ENCODE measurements at places on chromosomes 3 and 15. TPM values are rescaled to one million over a fixed set of nuclear protein-coding genes. Genes with fewer than 3 reads are reported as not detected.

GRCh38 chr3:120394347-120394746 lies 45.2 kb upstream of the LRRC58 start:
- no peaks in the 10 kb centered on the region for H3K27me3 ChIP-seq
- no peak overlapping the region for H3K4me3 ChIP-seq
- H3K27ac ChIP-seq, result no peak overlapping the region
- H3K36me3 ChIP-seq, result peaks cover 39% of the 10 kb centered on the region
- DNase-seq, result no peak
- no peaks in the 10 kb centered on the region for H3K4me1 ChIP-seq

MYZAP gene
- 13.0 TPM for total RNA-seq

GRCh38 chr3:59320080-59320479 lies 270.3 kb upstream of the CFAP20DC start:
- no peak for DNase-seq
- H3K4me3 ChIP-seq, result no peak overlapping the region
- no peaks in the 10 kb centered on the region for H3K27me3 ChIP-seq
- H3K4me1 ChIP-seq, result no peaks in the 10 kb centered on the region
- H3K36me3 ChIP-seq, result no peaks in the 10 kb centered on the region
- H3K27ac ChIP-seq, result no peak overlapping the region

DNA sequence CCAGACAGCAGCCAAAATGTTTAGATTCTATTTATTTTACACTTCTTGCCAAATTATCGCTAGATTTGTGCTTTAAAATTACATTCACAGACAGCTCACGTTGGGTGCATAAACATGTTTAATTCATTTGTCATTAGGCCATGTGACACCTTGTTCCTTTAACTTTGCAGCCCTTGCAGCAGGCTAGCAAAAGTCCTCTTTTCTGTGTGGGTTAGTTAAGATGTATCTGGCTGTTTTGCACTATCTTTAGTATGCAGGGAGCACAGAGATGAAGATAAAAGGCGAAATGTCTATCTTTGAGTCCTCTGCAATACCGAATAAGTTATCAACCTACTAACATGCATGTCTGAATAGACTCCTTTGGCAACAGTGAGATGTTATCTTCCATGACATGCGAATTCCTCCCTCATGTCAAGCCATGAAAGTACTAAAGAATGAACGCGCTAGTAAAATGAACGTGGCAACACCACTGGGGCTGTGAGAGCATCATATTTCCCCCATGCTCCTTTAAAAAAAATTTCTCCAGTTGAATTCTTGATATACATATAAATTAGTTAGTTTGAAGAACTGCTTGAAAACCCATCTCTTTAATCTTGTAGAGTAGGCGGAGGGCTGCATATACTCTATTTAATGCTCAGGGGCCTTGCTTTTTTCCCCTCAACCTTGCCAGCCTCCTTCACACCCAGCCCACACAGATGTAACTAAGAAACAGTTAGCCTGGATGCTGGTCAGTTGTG lies 620.4 kb upstream of the NR2F2 start:
- H3K27me3 ChIP-seq, result no peaks in the 10 kb centered on the region
- H3K4me1 ChIP-seq, result peaks cover under 1% of the 10 kb centered on the region
- no peak overlapping the region for H3K27ac ChIP-seq
- H3K4me3 ChIP-seq, result no peak overlapping the region
- H3K36me3 ChIP-seq, result no peaks in the 10 kb centered on the region
- no peak for DNase-seq

DNA sequence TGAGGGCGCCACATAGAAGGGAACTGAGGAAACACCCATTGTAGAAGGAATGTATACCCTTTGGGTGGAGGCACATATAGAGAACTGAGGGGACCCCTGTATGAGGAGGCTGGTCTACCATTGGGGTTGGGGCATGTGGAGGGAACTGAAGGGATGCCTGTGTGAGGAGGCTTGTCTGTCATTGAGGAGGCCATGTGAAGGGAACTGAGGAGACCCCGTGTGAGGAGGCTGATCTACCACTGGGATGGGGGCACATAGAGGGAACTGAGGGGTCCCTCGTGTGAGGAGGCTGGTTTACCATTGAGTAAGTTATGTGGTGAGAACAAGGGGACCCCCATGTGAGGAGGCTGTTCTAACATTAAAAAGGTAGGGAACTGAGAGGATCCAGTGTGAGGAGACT lies 156.1 kb downstream of the FBLN2 start:
- H3K27me3 ChIP-seq, result peaks cover 3% of the 10 kb centered on the region
- H3K36me3 ChIP-seq, result no peaks in the 10 kb centered on the region
- no peak for DNase-seq
- no peak overlapping the region for H3K27ac ChIP-seq

PDIA3 gene
- 229 TPM for total RNA-seq

DNA sequence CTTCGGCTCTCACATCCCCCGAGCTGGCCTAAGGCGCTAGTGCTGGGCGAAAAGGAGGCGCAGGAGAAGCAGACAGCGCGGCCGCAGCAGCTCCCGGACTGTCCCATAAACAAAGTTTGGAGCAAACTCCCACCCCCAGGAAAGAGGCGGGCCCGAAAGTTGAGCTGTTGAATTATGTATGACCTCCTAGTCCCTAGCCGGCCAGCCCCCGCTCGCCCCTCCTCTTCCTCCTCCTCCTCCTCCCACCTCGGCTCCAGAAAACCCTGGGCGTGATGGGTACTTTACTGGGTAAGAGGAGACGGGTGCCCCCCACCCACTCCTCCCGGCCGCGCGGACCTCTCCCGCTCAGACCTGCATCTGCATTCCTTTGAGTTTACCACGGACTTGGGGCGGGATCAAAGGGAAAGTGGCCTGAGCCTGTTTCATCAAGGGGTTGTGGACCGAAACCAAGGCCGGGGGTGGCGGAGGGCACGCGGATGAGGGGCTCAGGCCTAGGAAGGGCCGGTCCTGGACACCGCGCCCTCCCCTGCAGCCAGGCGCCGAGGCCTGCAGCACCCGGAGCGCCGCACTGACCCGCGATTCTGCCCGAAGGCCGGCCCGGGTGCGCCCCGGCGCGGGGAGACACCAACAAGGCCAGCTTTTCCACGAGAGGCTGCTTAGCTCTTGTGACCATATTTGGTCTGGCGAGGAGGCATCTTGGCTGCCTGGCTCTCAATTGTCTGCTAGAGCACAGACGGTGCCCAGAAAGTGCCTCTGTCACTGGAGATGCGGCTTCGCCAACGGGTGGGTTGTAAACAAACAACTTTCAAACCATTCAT lies at the start of gene WWTR1:
Gene WWTR1, minus strand, starts transcription at position 100 of the 818 bp plus-strand sequence. CDS start 719 bp downstream, outside the sequence.
- no peaks in the 10 kb centered on the region for H3K27me3 ChIP-seq
- DNase-seq, result peak; percentile 96
- peaks cover 10% of the 10 kb centered on the region for H3K4me1 ChIP-seq
- peak within 1 kb of the TSS; percentile 93 for H3K27ac ChIP-seq
- peaks cover 17% of the 10 kb centered on the region for H3K36me3 ChIP-seq

DNA sequence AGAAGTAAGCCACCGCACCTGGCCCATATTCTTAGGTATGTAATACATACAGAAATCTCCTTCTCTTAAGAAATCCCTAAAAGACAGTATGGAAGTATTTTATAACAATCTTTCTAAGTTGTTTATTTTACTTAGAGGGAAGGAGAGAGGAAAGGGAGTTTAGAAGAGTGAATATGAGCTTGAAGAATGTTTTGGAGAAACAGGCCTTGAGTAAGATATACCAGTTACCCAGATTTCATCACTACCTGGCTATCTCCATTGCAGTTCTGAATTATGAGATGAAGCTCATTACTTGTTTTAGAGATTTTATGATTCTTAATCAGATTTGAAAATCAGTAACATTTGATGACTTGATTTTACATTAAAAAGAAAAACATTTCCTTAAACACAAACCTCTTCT lies 71.9 kb downstream of the DCUN1D1 start:
- no peak overlapping the region for H3K27ac ChIP-seq
- H3K4me1 ChIP-seq, result no peaks in the 10 kb centered on the region
- no peak overlapping the region for H3K4me3 ChIP-seq
- no peak for DNase-seq
- H3K36me3 ChIP-seq, result peaks cover 3% of the 10 kb centered on the region

SAMD7 gene
- not detected for total RNA-seq

SST gene
- not detected for total RNA-seq

DNA sequence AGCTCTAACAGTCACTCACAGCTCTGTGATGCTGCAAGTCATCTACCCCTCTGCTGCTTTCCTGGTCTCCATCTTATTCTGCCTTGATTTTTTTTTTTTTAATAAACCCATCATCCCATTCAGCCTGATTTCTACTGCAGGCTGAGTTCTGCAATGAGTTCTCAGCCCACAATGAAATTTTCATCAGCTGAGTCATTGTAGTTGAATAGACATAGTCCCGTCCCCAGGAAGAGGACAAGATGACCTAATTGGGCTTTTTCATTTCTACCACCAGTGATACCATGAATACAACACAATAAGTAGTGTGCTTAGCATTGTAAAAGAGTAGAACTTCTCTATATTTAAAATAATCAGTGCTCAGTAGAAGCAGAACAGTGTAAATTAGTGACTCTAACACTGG lies 59.3 kb downstream of the C3orf85 start:
- no peaks in the 10 kb centered on the region for H3K36me3 ChIP-seq
- no peak for DNase-seq
- H3K27ac ChIP-seq, result no peak overlapping the region
- no peaks in the 10 kb centered on the region for H3K27me3 ChIP-seq
- no peaks in the 10 kb centered on the region for H3K4me1 ChIP-seq
- no peak overlapping the region for H3K4me3 ChIP-seq

UNC13C gene
- total RNA-seq, result not detected

DNA sequence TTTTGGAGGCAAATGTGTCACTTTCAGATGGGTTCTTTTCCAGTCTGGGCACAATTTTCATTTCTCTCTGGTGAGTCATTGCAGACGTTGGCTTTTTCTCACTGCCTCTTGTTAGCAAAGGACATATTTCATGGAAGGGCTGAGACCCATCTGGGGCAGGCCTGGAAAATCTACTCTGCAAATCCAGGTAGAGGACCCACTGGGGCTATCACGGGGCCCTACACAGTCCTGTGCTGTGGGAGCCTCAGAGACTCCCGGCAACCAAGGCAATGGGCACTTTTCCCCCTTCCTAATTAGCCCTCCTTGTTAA lies 58.0 kb downstream of the HRH1 start:
- H3K36me3 ChIP-seq, result no peaks in the 10 kb centered on the region
- no peak overlapping the region for H3K4me3 ChIP-seq
- DNase-seq, result no peak
- H3K27ac ChIP-seq, result no peak overlapping the region
- H3K4me1 ChIP-seq, result no peaks in the 10 kb centered on the region

- H3K27me3 ChIP-seq, result no peaks in the 10 kb centered on the region
- no peak overlapping the region for H3K4me3 ChIP-seq
- no peaks in the 10 kb centered on the region for H3K4me1 ChIP-seq
- H3K36me3 ChIP-seq, result no peaks in the 10 kb centered on the region
- H3K27ac ChIP-seq, result no peak overlapping the region
- DNase-seq, result no peak
These were observed 82.0 kb downstream of the ISL2 start for GRCh38 chr15:76418352-76419140.

GRCh38 chr15:75237316-75237982 lies 20.7 kb upstream of the GOLGA6C start:
- no peak overlapping the region for H3K27ac ChIP-seq
- no peaks in the 10 kb centered on the region for H3K36me3 ChIP-seq
- H3K4me1 ChIP-seq, result no peaks in the 10 kb centered on the region
- 0 out of 2 replicates have a peak, but pooled peaks cover 4% of the 10 kb centered on the region for H3K27me3 ChIP-seq
- H3K4me3 ChIP-seq, result no peak overlapping the region

DNA sequence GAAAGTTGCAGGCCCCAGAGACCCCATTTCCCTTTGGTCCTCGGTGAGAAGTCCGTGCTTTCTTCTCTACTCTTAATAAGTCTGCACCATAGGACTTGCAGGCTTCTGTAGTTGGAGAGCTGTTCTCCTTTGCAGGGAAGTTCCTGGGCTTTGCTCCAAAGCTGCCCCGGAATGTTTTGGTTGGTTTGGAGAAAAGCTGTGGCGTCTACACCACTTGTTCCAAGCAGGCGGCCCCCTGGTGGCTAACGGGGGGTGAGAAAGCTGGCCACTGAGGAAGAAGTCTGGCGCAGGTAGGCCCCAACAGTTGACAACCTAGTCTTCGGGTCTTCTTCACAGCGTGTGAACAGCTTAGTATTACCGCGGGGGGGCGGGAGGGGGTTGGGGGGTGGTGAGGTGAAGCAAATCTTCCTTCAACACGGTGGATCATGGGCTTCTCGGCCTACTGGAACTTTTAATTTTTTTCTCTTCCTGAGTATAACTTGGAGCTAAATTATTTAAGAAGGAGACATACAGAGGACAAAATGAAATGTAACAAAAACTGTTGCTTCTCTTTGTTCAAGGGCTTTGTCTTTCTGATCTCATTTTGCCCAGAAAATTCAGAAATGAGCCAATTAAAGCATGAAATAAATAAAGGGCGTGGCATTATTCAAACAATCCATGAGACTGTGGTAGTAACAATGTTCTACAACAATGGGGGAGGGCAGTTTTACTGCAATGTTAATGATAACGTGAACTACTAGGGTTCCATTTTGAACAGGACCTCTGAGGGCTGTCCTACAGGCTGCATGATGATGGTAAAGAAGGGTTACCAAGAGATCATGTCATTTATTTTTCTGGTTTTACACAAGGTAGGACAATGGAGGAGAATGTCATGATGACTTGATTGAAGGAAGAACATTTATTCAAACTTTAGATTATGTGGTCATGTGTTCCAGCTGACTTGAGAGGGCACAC lies 2.2 kb upstream of the THRB start:
- H3K36me3 ChIP-seq, result no peaks in the 10 kb centered on the region
- no peak overlapping the region for H3K4me3 ChIP-seq
- H3K27me3 ChIP-seq, result 0 out of 2 replicates have a peak, but pooled peaks cover 4% of the 10 kb centered on the region
- peak; percentile 29 for DNase-seq
- no peak overlapping the region for H3K27ac ChIP-seq

SAMMSON gene
- total RNA-seq, result not detected

- H3K4me3 ChIP-seq, result no peak overlapping the region
- H3K4me1 ChIP-seq, result no peaks in the 10 kb centered on the region
- DNase-seq, result no peak
- no peak overlapping the region for H3K27ac ChIP-seq
These were observed 85.4 kb downstream of the ZNF385D start for GRCh38 chr3:21665444-21666100.

TMC3 gene
- 0.06 TPM for total RNA-seq

VILL gene
- 0.06 TPM for total RNA-seq

- H3K4me1 ChIP-seq, result 0 out of 2 replicates have a peak, but pooled peaks cover 2% of the 10 kb centered on the region
- no peak overlapping the region for H3K27ac ChIP-seq
- peak overlapping the region; percentile 77 for H3K4me3 ChIP-seq
- H3K36me3 ChIP-seq, result no peaks in the 10 kb centered on the region
- H3K27me3 ChIP-seq, result no peaks in the 10 kb centered on the region
These were observed 950 bp upstream of the CNTN4 start for GRCh38 chr3:2097641-2098191.

- no peaks in the 10 kb centered on the region for H3K27me3 ChIP-seq
- no peak overlapping the region for H3K27ac ChIP-seq
- peaks cover 62% of the 10 kb centered on the region for H3K36me3 ChIP-seq
- peaks cover 15% of the 10 kb centered on the region for H3K4me1 ChIP-seq
- DNase-seq, result peak; percentile 50
- H3K4me3 ChIP-seq, result no peak overlapping the region
These were observed 46.2 kb downstream of the PTH1R start for GRCh38 chr3:46923559-46924350.

GRCh38 chr15:70390723-70391122 lies 293.0 kb upstream of the TLE3 start:
- no peak overlapping the region for H3K4me3 ChIP-seq
- H3K36me3 ChIP-seq, result no peaks in the 10 kb centered on the region
- no peaks in the 10 kb centered on the region for H3K27me3 ChIP-seq
- no peak for DNase-seq
- no peak overlapping the region for H3K27ac ChIP-seq

- H3K27me3 ChIP-seq, result no peaks in the 10 kb centered on the region
- DNase-seq, result peak; percentile 32
- peak overlapping the region; percentile 89 for H3K27ac ChIP-seq
- H3K36me3 ChIP-seq, result no peaks in the 10 kb centered on the region
These were observed 92.4 kb upstream of the HES1 start for GRCh38 chr3:194043516-194043915.

All from SJCRH30 (cell line).